AG10803 (cell line): ENCODE measurements at places on chromosomes 16 and 17.

DNA sequence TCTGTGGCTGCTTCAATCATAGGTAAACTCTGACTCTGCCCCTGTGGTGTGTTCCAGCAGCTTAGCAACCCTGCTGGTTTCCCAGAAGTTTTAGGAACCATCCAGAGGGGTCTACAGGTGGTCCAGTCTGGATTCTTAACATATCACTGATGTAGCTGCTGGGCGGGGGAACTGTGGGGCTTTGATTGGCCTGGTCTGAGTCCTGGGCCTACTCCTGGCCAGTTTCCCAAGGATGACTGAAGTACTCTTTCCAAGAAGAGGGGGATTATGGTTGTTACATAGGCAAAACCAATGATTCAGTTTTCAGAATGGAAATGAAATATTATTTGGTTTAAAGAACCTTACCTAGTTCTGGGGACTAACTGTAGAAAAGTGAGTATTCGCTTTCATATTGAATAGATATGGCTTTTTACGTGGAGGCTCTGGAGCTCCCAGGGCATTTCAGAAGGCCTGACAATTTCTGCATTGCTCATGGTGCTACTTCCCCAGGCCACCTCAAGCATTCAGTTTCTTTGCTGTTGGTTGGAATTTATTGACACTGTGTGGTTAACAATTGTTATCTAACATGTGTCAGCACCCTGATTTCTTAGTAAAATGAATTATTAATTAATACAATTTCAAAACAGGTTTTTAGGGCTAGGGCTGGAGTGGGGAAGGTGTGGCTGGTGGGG, 38.4 kb downstream of the EPN2 start:
- no peak for DNase-seq

DNA sequence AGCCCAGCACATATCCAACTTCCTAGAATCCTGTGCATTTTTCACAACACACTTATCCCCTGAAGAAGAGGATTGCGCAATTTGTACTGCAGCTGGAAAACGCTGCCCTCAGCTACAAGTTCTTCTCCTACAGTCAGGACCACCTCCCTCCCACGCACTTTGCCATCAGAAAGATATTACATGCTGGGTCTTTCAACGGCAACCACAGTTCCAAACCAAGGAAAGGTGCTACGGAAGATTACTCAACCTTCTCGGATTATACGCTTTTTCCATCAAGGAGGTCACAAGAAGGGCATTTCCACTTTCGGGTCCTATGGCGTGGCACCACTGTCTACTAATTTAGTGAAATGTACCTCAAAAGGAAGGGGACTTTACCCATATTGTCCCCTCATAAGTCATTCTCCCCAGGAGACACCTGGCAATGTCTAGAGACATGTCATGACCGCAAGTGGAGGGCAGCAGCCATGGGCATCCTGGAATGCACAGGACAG, 35.2 kb downstream of the USP7 start:
- peak; percentile 21 for DNase-seq

DNA sequence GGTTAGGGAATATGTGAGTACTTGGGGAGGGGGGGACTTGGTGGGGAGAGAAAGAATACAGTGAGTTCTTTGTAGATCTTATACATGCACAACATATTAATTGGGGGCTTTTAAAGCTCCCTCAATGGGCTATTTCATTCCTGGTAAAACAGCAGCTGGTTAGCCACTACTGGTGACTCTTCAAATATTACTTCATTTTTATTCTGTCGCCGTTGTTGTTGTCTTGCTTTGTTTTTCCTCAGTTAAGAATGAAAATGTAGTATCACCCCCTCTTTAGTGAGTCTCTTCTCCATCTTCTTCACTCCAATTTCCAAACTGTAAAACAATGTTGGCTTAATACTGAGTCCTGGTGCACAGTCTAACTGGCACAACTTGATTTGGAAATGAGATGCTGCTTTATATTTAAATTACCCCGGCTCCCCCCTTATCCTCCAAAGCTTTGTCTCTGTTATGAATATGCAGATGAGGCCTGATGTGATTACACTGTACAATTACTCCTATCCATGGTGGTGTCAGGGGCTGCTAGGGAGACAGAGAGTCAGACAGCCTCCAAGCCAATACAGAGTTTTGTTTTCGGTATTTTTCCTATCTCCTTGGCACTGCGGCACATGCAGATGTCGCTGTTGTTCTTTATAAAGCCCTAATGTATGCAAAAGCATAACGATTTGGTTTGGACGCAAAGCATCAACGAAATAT, 256.9 kb upstream of the PMFBP1 start:
- DNase-seq: no peak

- peak; percentile 64 for DNase-seq
Observed at GRCh38 chr17:27351759-27352158, 57.8 kb downstream of the WSB1 start.

DNA sequence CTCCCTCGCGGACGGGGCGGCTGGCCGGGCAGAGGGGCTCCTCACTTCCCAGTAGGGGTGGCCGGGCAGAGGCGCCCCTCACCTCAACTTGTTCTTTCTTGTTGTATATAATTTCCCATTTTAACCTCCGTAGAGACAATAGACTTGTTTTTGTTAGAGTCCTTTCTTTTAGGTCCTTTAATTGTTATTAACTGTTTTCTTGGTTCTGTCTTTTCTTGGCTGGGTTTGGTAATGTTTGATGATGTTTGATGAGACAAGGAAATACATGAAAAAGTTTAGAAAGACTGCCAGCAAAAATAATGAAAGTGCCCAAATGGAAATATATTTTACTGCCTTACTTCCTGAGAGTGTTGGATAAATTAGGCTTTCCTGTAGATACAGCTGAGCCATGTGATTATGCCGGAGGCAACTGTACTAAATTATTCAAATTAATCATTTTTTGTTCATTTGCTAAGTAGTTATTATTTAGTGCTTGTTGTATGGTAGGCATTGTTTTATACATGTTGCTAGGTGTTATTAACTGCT, 30.9 kb downstream of the PRPSAP2 start:
- no peak for DNase-seq

GRCh38 chr16:3983081-3983520, 102.6 kb upstream of the CREBBP start:
- DNase-seq: peak; percentile 54

DNA sequence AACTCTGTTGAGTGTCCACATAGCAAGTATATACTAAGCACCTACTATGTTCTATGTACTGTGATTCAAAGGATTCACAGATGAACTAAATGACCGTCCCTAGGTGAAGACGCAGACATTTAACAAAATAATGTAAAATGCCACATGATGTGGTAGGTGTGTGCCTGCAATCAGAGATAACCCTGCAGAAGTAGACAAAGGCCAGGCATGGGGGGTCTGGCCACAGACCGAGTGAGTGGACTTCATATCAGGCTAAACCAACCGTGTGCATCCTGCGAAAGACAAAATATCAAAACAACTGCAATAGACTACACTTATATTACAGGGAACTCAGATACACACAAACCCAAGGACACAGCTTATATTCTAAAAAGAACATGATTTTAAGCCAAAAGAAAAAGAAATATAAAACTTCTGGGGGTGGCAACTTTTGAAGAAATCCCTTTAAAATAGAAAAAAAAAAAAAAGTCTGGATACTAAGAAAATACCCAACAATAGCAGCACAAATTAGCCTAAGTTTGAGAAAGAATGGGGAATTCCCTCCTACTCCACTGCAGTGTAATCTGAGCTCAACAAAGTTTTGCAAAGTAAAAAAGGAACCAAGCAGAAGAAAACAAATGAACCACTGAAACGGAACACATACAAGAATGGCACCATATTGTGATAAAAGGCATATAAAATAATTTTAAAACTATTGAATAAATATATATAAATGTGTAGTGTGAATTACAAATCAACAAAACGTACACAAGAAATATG, 12.3 kb downstream of the HSDL1 start:
- DNase-seq: no peak

DNA sequence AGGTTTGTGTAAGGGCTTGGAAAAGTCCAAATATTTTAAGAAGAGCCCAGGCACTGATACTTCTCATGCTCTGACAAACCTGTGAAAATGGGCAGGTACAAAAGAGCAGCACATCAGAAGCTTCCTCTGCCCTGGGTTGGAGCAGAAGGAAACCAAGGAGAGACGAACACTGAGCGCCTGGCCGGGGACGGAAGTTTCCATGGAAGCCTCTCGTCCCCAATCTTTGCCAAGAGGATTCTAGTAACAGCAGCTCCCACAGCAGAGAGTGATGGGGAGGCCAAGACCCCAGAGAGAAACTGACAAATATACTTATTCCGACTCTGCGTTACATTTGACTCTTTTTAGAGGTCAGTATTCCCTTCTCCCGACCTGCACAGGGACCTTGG, 268.5 kb downstream of the C16orf95 start:
- DNase-seq: no peak

DNA sequence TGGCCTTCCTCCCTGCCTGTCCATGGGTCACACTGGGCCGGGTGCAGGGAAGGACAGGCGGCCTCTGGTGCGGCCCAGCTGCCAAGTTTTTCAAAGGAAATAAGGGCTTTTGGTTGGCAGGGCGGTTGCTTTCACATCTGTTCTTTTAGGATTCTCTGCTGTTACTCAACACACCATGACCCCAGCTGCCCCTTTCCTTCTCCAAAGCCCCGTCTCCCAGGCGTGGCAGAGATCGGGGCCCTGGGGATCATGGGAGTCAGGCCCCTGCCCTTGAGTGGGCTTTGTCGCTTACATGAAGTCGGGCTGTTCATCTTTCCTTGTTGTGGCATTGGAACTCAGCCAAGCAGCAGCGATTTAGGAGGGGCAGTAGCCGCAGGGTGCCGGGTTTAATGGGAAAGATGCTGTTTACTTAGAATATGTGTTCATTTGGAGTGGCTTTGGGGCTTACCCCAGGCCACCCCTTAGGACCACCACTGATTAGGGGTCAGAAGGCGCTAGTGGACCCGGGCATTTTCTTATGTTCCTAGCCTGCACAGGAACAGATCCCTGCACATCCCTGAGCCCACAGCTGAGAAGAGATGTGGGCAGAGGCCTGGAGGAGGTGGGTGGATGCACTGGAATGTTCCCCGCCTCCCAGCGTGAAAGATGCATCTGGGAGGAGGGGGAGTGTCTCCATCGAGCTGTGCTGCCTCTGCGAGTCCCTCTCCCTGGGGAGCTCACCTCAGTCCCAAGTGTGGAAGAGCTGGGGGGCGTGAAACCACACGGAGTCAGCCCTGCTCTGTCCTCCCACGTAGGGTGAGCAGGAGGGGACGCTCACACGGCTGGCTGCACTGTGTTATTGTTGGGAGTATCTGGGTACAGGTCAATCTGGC, 6.8 kb upstream of the ADCY7 start:
- peak; percentile 75 for DNase-seq

DNA sequence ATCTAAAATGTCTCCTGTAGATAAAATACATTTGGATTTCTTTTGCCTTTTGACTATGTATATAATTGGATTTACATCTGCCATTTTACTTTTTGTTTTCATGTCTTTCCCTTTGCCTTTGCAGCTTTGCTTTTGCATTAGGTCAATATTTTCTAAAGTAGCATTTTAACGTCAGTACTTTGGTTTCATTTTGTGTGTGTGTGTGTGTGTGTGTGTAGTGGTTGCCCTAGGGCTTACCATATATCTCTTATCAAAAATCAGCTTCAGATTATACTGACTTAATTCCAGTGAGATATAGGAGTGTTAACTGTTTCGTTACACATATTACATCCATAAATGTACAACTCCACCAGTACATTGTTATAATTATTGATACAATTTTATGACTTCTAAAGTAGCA, 26.1 kb downstream of the AKTIP start:
- no peak for DNase-seq

DNA sequence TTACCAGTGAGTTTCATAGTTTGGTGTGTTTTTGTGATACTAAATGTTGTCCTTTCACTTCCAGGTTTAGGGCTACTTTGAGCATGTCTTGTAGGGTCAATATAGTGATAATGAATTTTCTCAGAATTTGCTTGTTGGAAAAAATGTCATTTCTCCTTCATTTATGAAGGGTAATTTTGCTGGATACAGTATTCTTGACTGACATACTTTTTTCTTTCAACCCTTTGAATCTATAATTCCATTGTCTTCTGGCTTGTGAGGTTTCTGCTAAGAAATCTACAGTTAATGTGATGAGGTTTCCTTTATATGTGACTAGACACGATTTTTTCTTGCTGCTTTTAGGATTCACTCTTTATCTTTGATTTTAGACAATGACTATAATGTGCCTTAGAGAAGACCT, 219.3 kb downstream of the BCAS3 start:
- DNase-seq: no peak

GRCh38 chr16:46790599-46791270, 40.2 kb downstream of the C16orf87 start:
- DNase-seq: no peak

DNA sequence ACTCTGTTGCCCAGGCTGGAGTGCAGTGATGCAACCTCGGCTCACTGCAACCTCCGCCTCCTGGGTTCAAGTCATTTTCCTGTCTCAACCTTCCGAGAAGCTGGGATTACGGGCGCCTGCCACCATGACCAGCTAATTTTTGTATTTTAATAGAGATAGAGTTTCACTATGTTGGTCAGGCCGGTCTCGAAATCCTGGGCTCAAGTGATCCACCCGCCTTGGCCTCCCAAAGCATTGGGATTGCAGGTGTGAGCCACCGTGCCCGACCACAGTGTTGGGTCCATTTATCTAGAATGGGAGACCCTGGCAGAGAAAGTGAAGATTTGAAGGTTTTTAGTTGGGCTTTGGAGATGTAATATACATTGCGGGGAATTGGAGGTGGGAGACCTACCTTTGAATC, 70.1 kb downstream of the SNX29 start:
- no peak for DNase-seq

- DNase-seq: no peak
Observed at GRCh38 chr16:15542261-15542660, 100.7 kb downstream of the MARF1 start.

DNA sequence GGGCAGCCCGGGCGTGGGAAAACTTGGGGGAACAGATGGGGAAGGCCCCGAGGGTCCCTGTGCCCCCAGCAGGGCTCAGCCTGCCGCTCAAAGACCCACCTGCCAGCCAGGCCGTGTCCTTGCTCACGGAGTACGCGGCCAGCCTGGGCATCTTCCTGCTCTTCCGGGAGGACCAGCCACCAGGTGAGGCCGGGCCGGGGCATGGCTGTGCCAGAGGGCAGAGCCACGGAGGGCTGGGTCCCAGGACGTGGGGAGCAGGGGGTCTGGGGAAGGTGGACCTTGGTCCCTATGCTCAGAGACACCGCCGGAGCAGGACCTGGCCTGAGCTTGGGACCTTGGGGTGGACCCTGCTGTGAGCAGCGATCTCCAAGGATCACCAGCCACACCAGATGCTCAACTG, 509 bp downstream of the ADAD2 start:
- DNase-seq: no peak

DNA sequence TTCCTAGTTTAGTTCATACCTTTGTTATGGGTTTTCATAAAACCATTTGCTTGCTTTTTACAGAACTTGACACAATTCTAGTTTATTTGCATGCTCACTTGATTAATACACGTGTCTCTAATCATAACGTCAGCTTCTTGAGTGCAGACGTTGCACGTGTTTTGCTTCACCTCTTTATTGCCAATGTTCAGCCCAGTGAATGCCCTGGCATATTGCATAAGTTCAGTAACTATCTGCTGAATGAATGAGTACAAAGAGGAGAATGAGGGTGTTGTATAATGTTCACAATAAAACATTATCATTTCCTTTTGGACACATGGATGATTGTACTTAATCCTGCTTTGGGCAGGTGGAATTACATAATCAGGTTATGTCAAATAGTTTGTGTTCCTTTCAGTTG, 519.8 kb downstream of the HS3ST4 start:
- no peak for DNase-seq

- DNase-seq: no peak
Observed at GRCh38 chr17:77888242-77889134, 70.0 kb upstream of the TNRC6C start.

- DNase-seq: peak; percentile 40
Observed at GRCh38 chr17:49576088-49576916, 631 bp downstream of the NXPH3 start.
